Cerebellar cortex (tissue), 1 donor: ENCODE measurements at places on chromosomes 6 and 20.

DNA sequence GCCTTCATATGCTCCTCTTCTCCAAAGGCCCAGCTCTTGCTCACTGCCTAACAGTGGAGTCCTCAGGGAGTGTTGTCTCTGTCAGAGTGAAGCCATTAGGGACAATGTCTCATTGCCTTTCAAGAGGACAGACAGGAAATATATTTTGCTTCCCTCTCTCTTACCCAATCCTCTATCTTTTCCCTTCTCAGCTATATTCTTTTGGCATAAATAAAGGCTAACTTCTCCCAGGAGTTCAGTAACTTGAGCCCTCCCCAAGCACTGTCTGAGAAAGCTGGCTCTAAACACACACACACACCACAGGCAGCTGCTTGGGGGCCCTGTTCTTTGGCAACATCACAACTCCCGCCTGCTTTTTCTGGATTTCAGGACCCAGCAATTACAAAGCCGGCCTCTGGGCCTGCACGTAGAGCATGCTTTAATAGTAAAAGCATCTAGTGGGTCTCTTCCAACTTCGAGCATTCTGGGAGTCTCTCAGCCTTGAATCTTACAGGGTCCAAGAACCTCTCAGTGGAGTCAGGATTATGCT lies 34.7 kb upstream of the LAMA4 start:
- DNase-seq, result no peak

DNA sequence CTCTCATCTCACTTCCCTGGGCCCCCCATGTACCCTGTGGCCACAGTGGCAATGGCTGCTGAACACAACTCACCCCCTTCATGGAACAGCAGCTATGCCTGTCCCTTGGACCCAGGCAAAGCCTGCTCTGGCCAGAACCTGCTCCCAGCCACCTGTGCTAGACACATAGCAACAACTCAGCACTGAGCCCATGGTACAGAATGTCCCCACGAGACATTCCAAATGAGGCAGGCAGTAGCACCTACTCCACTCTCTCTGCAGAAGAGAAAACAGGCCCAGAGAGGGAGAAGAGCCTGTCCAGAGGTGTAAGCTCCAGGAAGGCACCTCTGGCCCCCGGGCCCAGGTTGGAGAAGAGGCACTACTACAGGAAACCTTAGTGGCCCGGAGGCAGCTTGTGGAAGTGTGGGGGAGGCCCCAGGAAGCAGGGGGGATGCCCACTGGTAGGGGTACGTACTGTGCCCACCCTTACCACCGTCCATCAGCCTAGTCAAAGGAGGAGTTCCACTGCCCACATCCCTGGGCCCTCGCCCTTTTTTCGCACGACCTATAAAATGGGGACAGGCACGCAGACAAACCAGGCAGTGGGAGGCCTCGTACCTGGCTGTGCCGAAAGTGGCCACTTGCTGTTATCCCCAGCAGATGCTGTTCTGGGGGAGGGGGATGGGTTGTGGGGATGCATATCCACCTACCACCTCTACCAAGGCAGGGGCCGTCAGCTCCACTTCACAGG lies 97.2 kb downstream of the ASXL1 start:
- peak; percentile 71 for DNase-seq

- no peak for DNase-seq
Measured at GRCh38 chr6:410555-411395, 19.2 kb downstream of the IRF4 start.

DNA sequence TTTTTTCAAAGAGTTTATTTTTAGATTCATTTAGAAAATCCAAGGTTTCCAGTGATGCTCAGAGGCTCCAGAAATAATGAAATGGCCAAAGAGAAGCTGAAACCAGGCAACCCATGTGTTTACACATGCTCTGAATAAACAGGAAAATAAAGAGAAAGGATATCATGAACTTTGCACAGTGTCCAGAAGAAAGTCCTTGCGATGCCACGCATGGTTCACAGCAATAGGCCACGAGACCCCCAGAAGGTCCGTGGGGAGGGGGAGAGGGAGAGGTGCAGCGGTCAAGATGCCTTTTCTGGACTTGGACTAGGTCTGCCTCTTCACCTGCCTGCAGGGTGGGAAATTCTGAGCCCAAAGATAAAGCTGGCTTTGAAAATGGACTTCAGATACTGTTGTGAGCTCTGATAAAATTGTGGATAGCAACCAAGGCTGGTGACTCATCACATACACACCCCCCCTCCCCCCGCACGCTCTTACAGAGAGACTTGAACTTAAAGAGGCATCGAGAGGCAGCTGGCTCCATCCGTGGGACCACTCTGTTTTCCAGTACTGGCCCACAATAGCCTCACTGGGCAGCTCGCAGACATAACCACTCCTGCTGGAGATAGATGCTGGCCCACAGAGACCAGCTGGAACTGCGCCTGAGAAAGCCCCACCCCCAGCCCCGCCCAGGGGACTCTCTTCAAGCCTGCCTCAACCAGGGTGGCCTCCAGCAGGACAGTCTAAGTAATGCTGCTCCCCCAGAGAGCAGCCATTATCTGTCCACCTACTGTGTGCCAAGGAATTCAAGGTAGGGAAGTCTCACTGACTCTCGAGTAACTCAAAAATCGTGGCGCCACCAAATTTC lies 21.2 kb upstream of the NFATC2 start:
- peak; percentile 40 for DNase-seq

GRCh38 chr6:55822815-55823214 lies 52.6 kb downstream of the BMP5 start:
- no peak for DNase-seq

- peak; percentile 60 for DNase-seq
Measured at GRCh38 chr6:73519926-73520687, 725 bp downstream of the EEF1A1 start.

DNA sequence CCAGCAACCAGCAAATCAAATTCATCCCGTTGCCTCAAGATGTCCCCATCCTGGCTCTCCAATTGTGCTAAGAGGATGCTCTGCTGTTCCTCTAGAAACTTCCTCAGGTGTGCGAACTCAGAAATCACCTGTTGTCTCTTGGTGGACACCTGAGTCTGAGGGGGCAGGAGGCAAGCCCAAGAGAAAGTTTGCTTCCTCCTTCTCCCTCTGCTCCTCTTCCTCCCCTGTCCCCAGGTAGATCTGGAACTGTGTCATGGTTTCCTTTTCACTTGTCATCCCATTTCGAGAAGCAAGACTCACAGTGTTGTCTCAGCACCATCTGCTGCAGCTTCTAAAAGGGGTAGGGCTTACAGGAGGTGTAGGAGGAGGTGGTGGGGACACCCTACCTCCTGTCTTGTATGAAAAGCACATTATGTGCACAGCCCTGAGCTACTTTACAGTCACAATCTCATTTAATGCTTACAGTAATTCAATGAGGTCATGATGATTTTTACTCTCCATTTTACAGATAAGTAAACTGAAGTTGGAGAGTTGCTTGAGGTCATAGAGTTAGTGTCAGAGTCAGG lies 2.5 kb downstream of the TRIM10 start:
- DNase-seq, result no peak

DNA sequence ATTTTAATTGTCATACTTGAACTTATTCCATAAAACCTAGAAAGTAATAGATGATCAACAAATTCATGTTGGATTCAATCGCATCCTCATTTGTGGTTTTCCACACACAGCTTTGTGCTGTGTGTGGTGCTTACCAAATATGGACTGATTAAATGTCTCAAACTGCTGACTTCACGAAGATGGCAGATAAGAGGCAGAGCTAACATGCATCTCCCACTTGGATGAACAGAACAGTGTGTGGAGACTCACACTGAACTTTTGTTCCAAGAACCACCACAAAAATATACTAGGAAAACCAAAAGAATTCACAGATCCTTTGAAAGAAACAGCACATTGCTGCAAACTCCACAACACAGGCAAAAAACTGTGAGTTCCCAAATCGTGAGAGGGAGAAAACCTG lies 603.7 kb downstream of the TENT5A start:
- no peak for DNase-seq

DNA sequence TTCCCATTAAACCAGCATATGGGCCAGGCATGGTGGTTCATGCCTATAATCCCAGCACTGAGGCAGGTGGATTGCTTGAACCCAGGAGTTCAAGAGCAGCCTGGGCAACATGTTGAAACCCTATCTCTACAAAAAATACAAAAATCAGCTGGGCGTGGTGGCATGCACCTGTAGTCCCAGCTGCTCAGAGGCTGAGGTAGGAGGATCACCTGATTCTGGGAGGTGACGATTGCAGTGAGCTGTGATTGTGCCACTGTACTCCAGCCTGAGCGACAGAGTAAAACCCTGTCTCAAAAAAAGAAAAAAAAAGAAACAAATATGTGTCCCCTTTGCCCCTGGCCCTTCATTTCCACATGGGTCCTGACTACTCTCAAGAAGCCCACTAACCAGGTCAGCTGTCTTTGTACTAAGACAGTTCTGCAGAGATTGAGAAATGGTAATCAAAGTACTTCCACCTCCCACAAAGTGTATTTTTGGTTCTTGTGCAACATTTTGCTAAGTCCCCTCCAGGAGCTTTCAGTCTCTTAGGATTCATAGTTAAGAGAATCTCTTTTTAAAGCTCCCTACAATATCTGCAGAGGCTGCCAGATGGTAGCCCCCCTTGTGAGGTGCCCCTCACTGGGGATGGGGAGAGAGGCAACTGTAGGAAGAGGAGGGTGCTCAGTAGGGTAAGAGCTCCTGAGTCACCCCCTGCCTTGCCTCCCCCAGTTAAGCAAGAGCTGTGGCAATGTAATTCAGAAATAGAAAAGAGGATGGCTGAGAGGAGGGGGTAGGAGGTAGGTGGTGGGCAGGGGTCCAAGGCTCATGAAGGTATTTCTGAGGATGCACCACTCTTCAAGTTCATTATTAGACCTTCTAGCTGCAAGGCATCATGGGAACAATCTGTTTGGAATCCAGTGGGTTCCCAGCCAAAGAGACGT lies 16.5 kb upstream of the WFDC2 start:
- no peak for DNase-seq

DNA sequence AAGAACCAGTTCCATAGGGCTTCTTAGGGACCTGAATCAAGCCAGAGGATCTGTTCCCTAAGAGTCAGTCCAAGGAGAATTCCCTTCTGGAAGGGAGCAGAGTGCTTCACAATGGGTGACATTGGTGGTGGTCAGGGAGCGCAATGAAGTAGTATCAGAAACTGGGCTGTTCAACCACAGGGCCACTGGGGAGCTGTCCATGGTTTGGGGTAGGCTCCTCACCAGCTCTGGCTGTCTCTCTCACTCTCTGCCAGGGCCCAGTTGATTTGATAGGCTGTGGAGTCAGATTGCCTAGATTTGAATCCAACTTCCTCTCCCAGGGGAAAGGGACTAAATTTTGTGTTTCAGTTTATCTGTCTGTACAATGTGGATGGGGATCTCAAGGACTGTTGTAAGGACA lies 36.7 kb upstream of the CHD6 start:
- no peak for DNase-seq

DNA sequence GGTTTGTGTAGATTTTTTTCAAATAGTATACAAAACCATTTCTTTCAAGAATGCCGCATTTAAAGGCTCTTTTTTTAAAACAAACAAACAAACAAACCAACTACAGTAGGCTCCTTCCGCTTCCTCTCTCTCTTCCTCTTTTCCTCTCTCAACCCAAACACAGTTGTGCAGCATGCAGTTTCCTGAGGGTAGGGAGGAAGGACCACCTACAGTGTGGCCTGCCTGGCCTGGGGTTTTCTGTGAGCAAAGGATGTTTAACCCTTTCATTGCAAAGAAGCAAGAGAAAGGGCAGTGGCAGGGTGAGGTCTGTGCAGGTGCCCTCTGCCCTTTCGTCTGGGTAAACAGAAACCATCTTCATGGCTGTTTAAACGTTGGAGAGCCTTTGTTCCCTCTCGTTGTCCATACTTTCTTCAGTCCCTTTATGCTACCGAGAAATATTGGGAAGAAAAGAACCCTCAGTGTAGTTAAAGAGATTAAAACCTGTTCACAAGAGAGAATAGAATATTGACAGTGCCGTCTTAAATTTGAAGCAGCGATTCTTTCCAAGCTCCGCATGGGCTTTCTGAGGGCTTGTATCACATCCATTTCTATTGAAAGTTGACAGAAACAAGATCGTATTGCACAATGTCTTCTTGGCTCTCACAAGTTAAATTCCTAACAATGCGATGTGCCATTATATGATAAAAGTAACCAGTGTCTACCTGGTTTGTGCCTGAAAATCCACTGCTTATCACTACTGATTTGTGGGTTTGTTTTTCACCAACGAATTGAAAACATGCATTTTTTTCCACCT lies 215.5 kb upstream of the SNX9 start:
- DNase-seq, result no peak

GRCh38 chr20:53814060-53814459 lies 220.4 kb upstream of the ZNF217 start:
- no peak for DNase-seq

- DNase-seq, result no peak
Measured at GRCh38 chr6:13496513-13497190, 9.3 kb upstream of the GFOD1 start.

- DNase-seq, result no peak
Measured at GRCh38 chr6:12313306-12313991, 23.3 kb downstream of the EDN1 start.

GRCh38 chr6:128439627-128440026 lies 80.8 kb downstream of the PTPRK start:
- no peak for DNase-seq

DNA sequence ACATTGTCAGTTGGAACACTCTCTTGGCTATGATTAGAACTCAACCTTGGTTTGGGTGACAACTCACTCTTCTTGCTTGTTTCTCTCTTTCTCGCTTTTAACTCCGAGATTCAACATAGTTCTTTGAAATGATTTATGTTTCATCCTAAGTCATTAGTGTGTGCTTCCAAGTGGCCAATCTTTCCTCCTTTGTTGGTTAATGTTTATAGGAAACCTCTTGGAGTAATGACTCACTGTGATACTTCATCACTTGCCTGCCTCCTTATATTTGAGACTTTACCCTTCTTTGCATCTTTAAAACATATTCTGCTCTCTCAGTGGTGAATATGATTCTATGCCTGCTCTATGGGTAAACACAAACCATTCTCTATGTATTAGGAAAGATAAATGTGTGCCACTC lies 279.7 kb upstream of the FLRT3 start:
- DNase-seq, result no peak

DNA sequence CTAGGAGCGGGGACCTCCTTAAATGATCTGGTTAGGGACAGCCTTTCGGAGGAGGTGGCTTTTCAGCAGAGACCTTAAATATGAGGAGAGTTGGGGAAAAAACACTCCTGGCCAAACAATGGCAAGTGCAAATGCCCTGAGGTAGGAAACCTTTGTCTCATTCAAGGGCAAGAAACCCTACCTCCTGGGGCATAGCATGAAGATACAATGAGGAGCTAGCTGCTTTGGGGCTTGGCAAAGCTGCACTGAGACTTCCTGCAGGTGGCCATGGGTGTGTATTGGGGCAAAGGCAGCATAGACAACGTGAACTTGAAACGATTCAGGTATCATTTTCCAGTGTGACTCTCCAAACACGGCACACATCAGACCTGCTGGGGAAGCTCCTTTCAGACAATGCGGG lies 30.7 kb downstream of the PMEPA1 start:
- no peak for DNase-seq

GRCh38 chr20:62837790-62838127 lies 20.9 kb downstream of the COL9A3 start:
- DNase-seq, result no peak

DNA sequence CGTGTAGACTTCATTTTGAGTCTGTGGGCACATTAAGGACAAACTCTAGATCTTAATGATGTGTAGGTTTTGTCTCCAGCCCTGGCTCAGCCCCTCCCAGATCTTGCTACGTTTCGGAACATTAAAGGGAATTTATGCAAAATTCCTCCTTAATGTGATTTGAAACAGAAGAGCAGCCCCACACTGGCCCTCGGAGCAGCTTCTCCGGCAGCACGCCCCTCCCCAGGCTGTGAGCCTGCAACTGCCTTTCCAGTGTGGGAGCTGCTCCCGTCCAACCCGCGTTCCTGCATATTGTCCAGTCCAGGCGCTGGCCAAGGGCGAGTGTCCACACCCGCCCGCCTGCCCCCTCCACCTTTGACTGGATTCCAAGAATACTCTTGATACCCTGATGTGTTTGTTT lies 257.2 kb downstream of the TAF4 start:
- no peak for DNase-seq
